ENCODE measurements at places on chromosomes 4 and X.

- peak; percentile 14 for DNase-seq
These were observed 121.3 kb downstream of the HS6ST2 start for GRCh38 chrX:132837126-132837525.

DNA sequence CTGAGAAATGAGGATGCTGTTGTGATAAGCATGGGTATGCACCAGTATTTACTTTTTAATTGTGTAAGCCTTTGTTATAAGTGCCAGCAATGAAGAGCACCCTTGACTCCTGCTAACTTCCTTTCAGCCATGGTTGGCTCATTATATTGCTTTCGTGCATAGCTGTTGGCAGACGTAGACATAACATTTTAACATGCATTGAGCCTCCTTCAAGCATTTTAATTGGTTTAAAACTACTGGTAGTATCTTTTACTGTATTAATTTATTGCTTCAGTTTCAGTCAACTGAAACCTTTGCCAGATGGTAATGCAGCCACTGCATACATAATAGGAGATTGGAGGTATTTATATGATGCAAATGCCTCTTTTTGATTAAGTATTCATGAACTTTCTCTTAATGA, 1285.4 kb downstream of the PCDH18 start:
- no peak for DNase-seq

DNA sequence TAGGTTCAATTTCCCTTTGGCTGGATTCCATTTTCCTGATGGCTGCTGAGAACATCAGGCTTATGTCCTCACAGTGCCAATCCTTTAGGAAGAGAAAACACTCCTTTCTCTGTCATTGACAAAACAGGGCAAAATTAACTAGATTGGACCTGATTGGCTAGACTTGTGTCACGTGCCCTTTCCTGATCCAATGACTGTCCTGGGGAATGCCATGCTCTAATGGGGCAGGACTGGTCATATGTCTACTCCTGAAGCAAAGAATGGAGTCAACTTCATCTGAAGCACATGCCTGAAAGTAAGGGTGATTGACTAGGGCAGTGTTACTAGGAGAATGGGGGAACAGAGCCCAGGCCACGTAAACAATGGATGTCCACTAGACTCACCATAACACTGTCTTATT, 220.4 kb downstream of the KDR start:
- no peak for DNase-seq

GRCh38 chr4:153541456-153542096, 75.4 kb downstream of the TMEM131L start:
- peak; percentile 91 for DNase-seq

GRCh38 chrX:2503591-2504500, 3.1 kb upstream of the DHRSX start:
- no peak for DNase-seq

DNA sequence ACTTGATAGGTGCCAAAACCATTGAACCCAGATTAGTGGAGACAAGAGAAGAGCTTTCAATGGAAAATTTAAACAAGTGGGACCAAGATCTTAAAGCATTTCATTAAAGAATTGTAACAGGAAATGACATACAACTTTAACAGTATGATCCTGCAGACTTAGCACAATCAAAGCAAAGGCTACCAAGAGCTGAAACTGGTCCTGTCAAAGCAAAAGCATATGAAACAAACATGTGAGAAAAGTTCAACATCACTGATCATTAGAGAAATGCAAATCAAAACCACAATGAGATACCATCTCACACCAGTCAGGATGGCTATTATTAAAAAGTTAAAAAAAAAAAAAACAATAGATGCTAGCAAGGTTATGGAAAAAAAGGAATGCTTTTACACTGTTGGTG, 425.6 kb downstream of the IL1RAPL1 start:
- DNase-seq: no peak

- no peak for DNase-seq
These were observed 44.7 kb downstream of the EVC start for GRCh38 chr4:5755679-5756078.

DNA sequence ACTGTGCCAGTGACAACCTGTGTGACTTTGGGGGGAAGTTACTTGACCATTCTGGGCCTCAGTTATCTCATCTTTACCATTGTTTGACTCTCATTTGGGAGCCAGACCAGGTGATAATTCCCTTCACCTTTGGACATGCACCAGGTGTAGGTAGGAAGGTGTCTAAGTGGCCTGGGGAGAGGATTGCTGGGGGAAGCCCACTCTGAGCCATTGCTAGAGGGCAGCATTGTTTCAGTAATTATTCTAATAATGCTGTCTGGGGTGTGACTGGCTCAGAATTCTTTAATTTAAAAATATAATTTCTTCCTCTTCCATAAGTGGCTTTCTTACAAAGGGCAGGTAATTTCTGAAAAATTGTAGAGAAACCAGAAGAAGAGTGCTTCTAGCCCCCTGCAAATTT, 104.3 kb downstream of the RTL9 start:
- DNase-seq: peak; percentile 27

DNA sequence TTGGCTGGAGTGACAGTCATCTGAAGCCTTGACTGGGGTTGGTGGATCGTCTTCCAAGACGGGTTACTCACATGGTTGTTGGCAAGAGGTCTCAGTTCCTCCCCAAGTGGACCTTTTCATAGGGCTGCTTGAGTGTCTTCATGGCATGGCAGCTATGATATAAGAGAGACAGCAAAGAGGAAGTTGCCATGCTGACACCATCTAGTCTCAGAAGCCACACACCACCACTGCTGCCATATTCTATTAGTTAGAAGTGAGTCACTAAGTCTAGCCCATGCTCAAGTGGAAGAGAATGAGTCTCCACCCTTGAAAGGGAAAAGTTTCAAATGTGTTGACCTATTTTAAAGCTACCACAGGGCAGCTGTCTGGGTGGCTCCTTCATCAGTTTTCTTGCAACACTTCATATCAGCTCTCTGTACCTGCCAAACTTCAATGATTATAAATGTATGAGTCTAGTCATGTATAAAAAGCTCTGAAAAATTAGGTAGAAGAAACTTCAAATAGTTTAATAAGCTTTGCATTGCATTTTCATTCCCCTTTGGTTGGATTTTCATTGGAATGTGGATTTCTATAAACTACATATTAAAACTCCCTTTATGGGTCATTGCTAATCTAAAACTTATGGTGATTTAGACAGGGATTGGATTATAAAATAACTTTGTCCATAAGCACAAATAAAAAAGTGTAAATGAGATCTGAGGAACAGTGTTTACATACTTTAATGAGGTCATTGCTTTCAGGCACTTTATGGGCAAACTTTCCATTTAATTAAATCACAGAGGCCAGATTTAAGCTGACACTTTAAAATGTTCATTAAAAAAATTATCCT, 68.0 kb upstream of the ATXN3L start:
- DNase-seq: peak; percentile 6

GRCh38 chrX:125006704-125007103, 313.0 kb upstream of the TEX13C start:
- no peak for DNase-seq

DNA sequence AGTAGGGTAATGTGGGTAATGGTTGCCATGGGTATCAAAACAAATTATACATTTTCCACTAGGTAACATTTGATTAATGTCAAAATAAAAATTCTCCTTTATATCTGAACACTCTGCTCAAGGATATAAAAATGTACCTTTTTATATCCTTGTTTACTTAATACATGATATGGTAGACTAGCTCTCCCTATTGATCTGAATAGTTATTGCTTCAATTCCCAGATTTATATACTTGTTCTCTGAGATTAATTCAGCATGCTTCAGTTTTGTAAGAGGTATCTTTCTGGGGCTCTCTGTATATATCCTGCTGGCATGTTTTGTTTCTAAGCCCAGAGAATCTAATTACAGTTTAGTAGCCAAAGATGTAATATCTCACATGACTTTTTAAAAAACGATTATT, 169.7 kb downstream of the NPNT start:
- no peak for DNase-seq

- DNase-seq: no peak
These were observed 566.7 kb upstream of the TENM3 start for GRCh38 chr4:181676546-181676945.

DNA sequence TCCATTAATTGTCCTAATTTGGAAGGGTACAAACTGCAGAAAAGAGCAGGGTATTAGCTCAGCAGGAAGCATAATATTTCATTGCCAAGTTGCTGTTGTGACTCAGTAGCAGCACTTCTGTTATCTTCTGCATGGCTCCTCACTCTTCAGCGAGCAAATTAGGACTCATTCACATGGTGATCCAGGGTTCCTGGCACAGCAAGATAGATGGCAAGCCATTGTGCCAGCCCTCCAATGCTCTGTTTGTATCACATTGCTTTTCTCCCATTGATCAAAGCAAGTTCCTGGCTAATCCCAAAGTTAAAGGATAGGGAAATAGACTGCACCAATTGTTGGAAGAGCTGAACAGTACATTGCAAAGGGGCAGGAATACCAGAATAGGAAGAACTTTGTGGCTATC, 382.5 kb upstream of the ATOH1 start:
- no peak for DNase-seq

DNA sequence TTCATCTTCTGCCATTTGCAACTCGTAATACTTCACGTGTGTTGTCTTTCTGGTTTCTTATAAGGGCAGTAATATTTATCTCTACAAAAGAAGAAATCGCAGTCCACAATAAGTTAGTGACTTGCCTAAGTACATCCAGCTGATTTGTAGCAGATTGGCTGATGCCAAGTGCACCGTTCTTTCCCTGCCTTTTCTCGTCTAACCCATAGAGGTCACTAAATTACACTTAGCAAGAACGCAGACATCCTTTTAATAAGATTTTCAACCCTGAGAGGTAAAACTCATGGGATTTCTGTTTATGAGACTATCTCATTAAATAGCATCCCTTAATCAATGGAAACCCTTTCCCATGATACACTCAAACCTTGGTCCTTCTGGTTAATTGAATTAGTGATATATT, 408.6 kb upstream of the ACTRT1 start:
- DNase-seq: no peak

- peak; percentile 18 for DNase-seq
These were observed 133.3 kb downstream of the GATB start for GRCh38 chr4:151627491-151627890.

- DNase-seq: no peak
These were observed 201.1 kb downstream of the AFAP1 start for GRCh38 chr4:7738458-7739076.

GRCh38 chr4:148152868-148153625, 289.2 kb downstream of the NR3C2 start:
- DNase-seq: no peak

- DNase-seq: peak; percentile 37
These were observed 1.8 kb downstream of the ARHGAP4 start for GRCh38 chrX:153924149-153924861.

- DNase-seq: peak; percentile 51
These were observed 736.9 kb upstream of the MAGEB2 start for GRCh38 chrX:29478336-29479069.

DNA sequence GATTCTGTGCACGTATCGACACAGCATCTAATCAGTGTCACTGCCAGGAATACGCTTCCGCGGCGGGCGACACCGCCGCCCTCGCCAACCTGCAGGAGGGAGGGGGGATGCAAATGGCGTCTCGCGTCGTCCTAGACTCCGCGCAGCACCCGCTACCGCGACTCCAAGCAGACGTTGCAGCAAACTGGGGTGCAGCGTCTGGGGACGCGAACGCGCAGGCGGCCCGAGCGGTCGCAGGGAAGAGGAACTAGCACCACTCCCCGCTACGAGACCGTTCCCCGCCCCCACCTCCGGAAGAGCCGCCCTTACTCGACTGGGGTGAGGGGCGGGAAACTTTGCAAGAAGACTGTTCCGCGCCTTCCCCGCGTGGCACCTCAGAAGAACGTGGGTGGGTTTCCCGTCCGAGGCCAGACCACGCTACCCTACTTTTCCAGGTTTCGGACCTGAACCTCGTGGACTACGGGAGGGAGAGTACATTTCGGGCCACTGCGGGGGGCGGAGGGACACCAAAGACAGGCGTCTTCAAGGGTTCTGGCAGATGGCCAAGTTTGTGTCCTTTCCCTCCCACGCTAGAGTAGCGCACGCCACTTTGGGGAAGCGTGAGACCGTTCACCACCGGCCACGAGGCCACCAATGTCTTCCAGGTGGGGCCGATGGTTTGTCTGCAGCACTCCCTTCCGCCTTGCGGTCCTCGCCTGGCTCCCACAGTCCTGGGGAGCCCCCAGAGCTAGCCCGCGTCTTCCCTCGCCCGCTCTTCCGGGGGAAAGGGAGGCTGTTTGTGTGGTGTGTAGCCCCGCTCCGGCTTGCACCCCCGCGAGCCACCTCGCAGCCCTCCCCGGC, 78.0 kb upstream of the BCOR start:
- peak; percentile 44 for DNase-seq

DNA sequence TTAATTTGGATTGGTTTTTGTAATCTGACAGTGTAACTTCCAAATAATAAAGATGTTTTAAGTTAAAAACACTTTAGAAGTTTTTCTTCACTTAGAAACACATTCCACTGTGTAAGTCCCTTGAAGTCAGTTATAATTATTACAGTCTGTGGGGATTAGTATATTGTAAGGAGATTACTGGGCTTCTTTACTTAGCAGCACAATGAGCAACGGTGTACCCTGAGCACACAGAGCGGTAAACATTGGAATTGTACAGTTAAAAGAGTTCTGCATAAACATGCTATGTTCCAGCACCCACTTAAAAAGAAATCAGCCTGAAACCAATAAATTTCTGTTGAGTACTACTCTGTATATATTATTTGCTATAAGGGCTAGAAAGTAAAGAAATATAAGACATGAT, 44.3 kb downstream of the CCSER1 start:
- no peak for DNase-seq

GRCh38 chrX:9278475-9279233, 186.2 kb upstream of the TBL1X start:
- peak; percentile 21 for DNase-seq

DNA sequence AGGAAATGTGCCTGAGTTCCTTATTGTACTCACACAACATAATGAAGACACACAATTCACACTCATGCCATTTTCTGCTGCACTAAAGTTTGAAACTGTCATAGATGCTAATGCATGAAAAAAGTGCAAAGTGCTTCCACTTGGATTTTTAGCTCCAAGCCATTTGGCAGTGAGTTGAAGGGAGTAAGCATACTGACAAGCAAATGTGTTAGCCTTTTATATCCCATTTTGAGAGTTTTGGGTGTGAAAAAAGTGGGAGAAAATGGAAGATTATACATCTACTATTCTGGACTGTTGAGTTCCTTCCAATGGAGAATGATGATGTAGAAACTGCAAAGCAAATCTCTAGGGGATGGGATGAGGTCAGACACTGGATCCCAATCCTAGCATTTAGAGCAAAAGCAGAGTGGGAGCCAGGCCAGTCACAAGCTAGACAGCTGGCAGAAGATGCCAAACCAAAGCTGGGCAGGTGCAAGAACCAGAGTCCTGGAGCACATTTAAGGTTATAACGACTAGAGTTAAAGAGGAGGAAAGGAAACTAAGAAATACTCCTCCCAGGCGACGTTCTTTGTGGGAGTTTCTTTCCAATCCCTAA, 216.8 kb downstream of the FBXO8 start:
- DNase-seq: no peak

- DNase-seq: peak; percentile 68
These were observed 17.5 kb downstream of the CFAP99 start for GRCh38 chr4:2436301-2436700.

DNA sequence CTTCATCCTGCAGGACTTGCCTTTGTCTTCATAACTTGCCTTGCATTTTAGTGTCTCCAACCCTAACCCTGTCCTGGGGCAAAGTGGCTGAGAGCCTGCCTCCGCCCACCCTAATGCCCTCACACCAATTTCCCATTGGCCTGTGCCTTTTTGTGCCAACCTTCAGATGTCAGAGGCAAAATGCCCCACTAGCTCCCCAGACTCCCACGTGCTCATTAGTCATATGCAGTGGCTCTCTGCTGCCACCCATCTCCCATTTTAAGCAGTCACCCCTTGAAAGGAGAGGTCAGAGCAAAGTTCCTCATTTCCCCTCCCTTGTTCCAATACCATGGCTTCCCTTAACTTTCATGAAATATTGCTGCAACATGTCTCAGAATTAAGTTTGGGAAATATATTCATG, 74.8 kb upstream of the PASD1 start:
- DNase-seq: no peak

All from GM03348 (cell line).